ENCODE measurements at places on chromosomes 12 and 14.

DNA sequence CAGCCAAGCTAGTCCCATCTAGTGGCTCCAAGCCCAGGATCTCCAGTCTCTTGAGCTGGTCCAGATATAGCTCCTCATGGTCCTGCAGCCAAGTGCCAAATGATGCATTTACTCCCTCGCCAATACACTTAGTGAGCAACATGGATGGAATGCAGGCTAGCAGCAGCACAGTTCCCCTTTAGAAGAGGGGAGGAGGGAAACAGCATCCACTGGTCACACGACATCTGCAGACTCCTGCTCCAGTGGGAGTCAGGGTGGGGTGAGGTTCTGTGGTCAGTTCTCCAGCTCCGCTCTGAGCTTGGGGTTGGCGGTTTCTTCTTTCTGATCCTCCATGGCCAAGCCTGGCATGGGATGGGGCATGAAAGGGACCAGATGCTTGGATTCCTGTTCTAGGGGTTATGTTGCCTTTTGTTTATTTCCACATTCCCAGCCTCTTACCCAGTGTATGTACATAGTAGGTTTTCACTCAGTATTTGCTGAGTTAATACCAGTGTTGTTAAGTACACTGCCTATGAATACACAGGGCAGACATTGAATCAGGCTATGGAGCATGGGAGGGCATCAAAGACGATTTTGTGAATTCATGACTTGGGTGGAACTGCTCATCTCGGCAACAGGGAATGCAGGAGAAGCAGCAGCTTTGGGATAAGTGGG, 57.3 kb downstream of the GALNT16 start:
- peak overlapping the region; percentile 80 for H3K27ac ChIP-seq
- H3K27me3 ChIP-seq: no peaks in the 10 kb centered on the region
- H3K4me1 ChIP-seq: peaks cover 33% of the 10 kb centered on the region
- DNase-seq: peak; percentile 40

- no peaks in the 10 kb centered on the region for H3K27me3 ChIP-seq
- H3K4me1 ChIP-seq: peaks cover 6% of the 10 kb centered on the region
- no peak overlapping the region for H3K27ac ChIP-seq
- no peaks in the 10 kb centered on the region for H3K36me3 ChIP-seq
- DNase-seq: no peak
These were observed 65.1 kb upstream of the NCOR2 start for GRCh38 chr12:124632519-124632984.

- H3K4me3 ChIP-seq: no peak overlapping the region
- no peaks in the 10 kb centered on the region for H3K27me3 ChIP-seq
- H3K36me3 ChIP-seq: no peaks in the 10 kb centered on the region
- no peak for DNase-seq
These were observed 1214.3 kb upstream of the TMEM132C start for GRCh38 chr12:127052511-127053232.

DNA sequence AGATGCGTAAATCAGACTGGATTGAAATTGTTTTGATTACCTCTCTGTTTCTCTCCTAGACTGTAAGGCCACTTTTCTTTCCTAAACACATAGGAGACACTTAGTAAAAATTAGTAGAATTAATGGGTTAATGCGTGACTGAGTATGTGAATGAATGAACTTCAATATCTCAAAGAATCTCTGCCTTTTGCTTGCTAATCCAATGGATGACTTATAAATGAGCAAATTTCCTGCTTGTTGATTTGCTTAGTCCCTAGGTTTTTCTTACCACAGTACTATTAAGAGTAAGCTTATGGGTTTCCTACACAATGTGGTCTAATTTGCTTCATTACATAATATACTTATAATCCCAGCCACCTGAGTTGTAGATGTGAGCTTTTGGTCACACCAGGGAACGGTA, 164.1 kb downstream of the SRGAP1 start:
- no peak for DNase-seq
- peaks cover 14% of the 10 kb centered on the region for H3K4me1 ChIP-seq
- H3K36me3 ChIP-seq: no peaks in the 10 kb centered on the region
- H3K27me3 ChIP-seq: no peaks in the 10 kb centered on the region
- H3K27ac ChIP-seq: no peak overlapping the region
- H3K4me3 ChIP-seq: no peak overlapping the region

DNA sequence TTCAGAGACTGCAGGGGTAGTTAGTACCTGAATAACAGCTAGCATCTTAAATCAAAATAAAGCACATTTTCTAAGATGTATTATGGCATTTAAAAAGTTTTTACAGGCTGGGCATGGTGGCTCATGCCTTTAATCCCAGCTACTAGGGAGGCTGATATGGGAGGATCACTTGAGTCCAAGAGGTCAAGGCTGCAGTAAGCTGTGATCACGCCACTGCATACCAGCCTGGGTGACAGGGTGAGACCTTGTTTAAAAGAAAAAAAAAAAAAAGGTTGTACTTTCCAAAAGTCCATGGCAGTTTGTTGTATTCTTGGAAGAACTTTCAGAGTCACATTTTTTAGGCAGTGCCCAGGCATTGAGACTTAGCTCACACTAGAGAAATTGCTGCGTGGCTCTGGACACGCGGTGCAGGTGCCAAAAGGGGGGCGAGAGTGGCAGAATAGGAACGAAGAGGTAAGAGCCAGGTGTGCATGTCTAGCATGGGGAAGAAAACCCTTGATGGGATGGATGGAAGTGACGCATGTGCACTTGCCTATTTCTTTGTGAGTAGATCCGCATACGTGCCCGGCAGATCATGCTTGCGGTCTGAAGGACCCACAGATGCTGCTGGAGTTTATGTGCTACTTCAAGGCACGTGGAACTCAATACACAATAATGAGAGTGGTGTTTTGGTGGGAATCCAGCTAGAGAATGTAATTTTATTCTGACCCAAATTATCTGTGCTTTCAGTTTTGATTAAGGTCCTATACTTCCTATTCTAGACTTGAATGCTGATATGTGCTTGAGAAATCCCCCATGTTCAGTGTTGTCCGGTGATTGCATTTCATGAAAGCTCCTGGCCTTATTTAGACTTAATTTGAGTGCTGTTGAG, 11.9 kb downstream of the ANKRD13A start:
- H3K4me1 ChIP-seq: no peaks in the 10 kb centered on the region
- H3K27ac ChIP-seq: no peak overlapping the region
- no peaks in the 10 kb centered on the region for H3K27me3 ChIP-seq
- no peak for DNase-seq
- H3K4me3 ChIP-seq: no peak overlapping the region

DNA sequence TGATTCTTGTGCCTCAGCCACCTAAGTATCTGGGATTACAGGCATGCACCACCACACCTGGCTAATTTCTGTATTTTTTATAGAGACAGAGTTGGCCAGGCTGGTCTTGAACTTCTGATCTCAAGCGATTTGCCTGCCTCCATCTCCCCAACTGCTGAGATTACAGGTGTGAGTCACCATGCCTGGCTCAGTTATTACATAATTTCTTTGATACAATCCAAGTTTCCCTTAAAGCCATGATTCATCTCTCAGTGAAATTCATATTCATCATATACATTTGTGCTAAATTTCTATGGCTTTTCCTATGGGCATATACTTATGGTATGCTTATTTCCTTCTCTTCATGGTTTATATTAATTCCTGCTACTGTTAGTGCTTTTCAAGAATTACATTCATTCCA, 29.1 kb upstream of the PZP start:
- no peaks in the 10 kb centered on the region for H3K36me3 ChIP-seq
- no peak overlapping the region for H3K4me3 ChIP-seq
- no peak overlapping the region for H3K27ac ChIP-seq
- H3K27me3 ChIP-seq: no peaks in the 10 kb centered on the region
